ENCODE measurements at places on chromosomes 3 and 15.

- no peak for DNase-seq
Measured at GRCh38 chr3:50172626-50173220, 17.6 kb downstream of the SEMA3F start.

- DNase-seq = no peak
Measured at GRCh38 chr15:70214941-70215635, 117.4 kb upstream of the TLE3 start.

GRCh38 chr15:69403594-69403993 lies 10.6 kb upstream of the KIF23 start:
- no peak for DNase-seq

DNA sequence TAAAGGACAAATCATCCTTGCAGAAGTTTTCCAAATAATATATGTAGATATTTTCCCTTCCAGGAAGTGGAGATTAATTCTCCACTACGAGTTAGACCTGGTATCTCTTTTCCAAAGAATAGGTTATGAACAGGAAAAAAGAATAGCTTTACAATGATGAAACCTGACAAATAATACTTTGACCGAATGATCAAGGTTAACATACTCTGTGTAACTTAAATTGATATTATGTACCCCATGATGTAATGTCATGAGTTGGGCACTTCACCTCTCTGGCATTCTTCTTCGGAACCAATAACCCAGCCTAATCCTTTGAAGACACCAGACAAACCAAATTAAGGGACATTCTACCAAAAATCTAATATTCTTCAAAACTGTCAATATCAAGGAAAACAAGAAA lies 48.7 kb upstream of the CNTN3 start:
- DNase-seq = no peak

- DNase-seq = no peak
Measured at GRCh38 chr3:17709236-17709810, 33.1 kb downstream of the TBC1D5 start.

DNA sequence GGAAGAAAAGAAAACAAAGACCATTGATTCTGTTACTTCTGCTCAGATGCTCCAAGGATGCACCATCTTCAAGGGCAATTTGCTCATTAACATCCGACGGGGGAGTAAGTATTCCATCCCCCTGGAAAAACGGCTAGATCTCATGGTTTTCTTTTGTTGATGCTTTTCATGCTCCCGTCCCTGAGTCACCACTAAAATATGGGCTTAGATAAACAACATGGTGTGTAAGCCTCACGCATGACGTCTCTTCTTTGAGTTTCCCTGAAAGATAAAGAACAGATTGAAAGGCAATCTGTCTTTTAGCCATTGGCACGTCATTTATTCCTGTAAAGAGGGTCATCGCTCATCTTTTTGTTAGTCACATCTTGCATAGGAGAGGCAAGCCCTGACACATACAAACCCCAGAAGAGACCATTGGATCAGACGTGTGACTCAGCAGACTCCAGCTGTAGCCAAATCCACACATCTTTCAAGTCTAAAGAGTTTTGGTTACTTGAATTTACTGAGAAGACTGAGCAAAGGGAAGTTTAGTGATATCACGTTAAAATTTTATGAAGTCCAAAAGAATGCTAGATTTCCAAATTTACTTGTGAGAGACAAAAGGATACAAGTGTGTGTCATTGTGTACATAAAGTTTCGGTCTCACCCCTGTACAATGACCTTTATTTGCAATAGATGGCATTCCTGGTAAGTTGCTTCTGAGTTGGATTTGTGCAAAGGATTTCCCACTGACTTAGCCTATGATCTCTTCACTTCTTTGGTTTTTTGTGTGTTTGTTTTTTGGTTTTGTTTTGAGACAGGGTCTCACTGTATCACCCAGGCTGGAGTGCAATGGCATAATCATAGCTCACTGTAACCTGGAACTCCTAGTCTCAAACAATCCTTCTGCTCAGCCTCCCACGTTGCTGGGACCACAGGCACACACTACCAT lies 110.5 kb downstream of the PGPEP1L start:
- DNase-seq = no peak

DNA sequence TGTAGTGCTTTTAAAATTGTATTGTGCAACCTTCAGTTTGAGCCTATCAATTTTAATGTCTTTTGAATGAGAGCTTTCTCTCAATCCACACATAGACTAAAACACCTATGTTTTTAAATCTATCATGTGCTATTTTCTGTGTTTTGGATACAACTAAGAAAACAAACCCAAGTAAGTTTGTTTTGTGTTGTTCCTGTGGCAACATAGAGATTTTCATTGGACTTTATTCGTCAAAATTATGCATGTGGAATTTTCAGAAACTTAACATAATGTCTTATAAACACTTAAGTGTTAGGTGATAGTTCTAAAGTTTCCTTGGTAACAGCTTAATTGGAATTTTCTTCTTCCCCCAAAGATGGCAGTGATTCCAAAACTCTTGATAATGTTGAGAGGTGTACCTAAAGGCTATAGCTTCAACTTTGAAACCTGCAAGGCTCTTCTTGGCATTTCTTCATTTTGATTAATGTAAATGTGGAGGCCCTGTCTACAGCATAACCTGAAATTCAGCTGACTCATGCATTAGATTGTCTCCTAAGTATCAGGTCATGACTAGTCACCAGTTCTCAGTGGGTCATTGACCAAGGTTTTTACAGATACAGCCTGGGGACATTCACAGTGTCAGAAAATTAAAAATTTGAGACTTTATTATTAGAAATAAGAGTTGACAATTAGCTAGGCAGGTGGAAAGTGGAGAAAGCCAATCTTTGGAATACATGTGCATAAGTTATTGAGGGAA lies 44.4 kb downstream of the COL6A5 start:
- no peak for DNase-seq
